CD4-positive, CD25-positive, alpha-beta regulatory T cell (primary cell): ENCODE measurements at places on chromosomes 16 and 17. TPM values are rescaled to one million over a fixed set of nuclear protein-coding genes. Genes with fewer than 3 reads are reported as not detected.

The GPRC5C gene
- polyA plus RNA-seq = not detected

The EPOP gene
- not detected for polyA plus RNA-seq

The BEAN1 gene
- 0.07 TPM for polyA plus RNA-seq

The FNDC8 gene
- not detected for polyA plus RNA-seq

The POLR3K gene
- polyA plus RNA-seq = 50.0 TPM

The ZG16B gene
- 2.4 TPM for polyA plus RNA-seq

The LDHD gene
- not detected for polyA plus RNA-seq

The SLC6A2 gene
- not detected for polyA plus RNA-seq

The HIC1 gene
- 0.14 TPM for polyA plus RNA-seq

The ITGB4 gene
- 0.60 TPM for polyA plus RNA-seq

The RAP1GAP2 gene
- 5.8 TPM for polyA plus RNA-seq

The EME1 gene
- 0.49 TPM for polyA plus RNA-seq

The NPB gene
- polyA plus RNA-seq = 0.10 TPM

The PMFBP1 gene
- not detected for polyA plus RNA-seq

The FN3K gene
- polyA plus RNA-seq = 0.23 TPM

The PRR29 gene
- 6.5 TPM for polyA plus RNA-seq

The MT1H gene
- not detected for polyA plus RNA-seq

The NR1D1 gene
- polyA plus RNA-seq = 6.7 TPM

The PYDC1 gene
- polyA plus RNA-seq = not detected

The TSPAN10 gene
- polyA plus RNA-seq = not detected

The NEUROD2 gene
- not detected for polyA plus RNA-seq

The CLEC19A gene
- polyA plus RNA-seq = not detected

The HBQ1 gene
- polyA plus RNA-seq = not detected

The CCL7 gene
- polyA plus RNA-seq = not detected

The NTHL1 gene
- 52.7 TPM for polyA plus RNA-seq

The KRT25 gene
- not detected for polyA plus RNA-seq

The BAIAP3 gene
- 0.20 TPM for polyA plus RNA-seq

The SEBOX gene
- polyA plus RNA-seq = not detected

The NPIPB13 gene
- 0.89 TPM for polyA plus RNA-seq

The RHBDL1 gene
- 0.88 TPM for polyA plus RNA-seq

The TBC1D3I gene
- polyA plus RNA-seq = not detected

The DNASE1L2 gene
- not detected for polyA plus RNA-seq

The NPW gene
- polyA plus RNA-seq = not detected

The MED13 gene
- polyA plus RNA-seq = 3.9 TPM

The LPO gene
- not detected for polyA plus RNA-seq

The ITGA2B gene
- not detected for polyA plus RNA-seq

The HID1 gene
- polyA plus RNA-seq = 1.4 TPM
